ENCODE measurements at places on chromosomes 2 and 18.
A peak's percentile ranks its signal among the peaks of the same experiment; 100 is the strongest.

DNA sequence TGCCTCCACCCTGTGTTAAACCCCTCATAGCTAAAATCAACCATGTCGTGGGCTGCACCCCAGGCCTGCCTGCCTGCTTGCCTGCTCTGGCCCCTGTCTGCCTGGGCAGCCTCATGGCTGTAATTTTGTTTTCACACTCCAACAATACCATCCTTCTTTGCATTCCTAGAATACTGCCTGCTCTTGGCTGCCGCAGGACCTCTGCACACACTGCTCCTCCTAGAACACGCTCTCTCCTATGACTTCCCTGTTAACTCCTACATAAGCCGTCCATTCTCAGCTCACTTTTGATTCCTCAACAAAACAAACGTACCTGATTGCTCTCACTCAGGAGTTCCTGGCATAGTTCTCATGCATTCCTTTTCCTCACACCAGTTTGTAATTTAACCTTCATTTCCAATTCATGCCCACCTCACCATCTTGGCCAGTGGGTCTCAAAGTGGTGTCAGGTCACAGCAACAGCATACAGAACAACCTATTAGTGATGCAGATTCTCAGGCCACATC lies 2.5 kb downstream of the UXS1 start:
- no peak for DNase-seq

DNA sequence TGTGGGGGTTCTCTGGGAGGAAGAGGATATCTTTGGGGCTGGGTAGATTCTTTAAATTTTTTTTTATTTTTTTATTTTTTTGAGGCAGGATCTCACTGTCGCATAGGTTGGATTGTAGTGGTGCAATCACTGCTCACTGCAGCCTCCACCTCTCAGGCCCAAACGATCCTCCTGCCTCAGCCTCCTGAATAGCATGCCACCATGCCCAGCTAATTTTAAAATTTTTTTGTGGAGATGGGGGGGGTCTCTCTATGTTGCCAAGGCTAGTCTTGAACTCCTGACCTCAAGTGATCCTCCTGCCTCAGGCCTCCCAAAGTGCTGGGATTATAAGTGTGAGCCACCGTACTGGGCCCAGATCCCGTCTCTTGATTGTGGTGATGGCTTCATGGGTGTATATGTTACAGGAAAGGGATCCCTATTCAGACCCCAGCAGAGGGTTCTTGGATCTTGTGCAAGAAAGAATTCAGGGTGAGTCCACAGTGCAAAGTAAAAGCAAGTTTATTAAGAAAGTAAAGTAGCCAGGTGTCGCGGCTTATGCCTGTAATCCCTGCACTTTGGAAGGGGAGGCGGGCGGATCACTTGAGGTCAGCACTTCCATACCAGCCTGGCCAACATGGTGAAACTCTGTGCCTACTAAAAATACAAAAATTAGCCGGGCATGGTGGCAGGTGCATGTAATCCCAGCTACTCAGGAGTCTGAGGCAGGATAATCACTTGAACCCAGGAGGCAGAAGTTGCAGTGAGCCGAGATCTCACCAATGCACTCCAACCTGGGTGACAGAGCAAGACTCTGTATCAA lies 2.0 kb upstream of the C2orf68 start:
- no peak for DNase-seq

DNA sequence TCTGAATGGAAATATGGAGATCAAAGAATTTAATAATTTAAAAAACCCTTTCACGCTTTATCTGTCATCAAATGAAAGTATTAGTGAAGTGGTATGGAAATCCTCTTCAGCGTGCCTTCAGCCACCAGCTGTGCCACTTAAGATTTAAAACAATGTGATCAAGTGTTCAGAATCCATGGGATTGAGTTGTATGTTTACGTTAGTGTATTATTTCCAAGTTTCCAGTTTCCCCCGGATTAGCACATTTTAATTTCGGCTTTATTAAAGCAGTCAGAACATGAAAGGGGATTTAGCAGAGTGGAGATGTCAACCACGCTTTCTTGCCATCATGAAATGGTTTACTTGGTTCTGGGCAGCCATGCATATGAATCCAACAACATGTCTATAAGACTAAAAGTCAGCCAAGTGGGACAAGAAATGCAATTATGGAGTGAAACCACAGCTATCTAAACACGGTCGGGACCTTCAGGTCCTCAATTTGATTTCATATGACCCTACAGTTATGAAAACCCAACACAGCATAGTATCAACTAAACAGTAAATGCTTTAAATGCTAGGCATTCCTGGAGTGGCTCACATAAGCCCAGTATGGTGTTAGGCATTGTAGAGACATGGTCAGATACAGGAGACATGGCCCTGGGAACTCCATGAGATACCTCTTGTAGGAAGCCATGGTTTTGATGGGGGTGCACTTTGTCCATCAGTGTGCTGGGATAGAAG lies 224.9 kb upstream of the EPAS1 start:
- DNase-seq, result no peak

GRCh38 chr2:72414137-72414760 lies 266.6 kb upstream of the CYP26B1 start:
- DNase-seq, result no peak

GRCh38 chr18:79753391-79753851 lies 44.3 kb upstream of the KCNG2 start:
- DNase-seq, result no peak

DNA sequence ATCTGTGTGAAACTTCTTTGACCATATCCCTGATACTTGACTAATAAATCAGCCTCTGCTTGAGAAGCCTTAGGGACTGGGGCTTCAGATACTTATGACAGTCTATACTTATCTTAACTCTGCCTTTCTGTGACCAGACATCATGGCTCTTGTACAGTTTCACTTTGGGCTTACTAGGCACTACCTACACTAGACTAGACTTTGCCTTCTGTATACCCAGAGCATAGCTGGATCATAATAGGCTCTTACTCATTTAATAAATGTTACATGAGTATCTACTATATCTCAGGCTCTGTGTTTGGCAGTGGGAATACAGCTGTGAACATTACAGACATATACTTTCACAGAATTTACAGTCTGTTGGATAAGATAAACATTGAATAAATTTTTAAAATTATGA lies 9.0 kb downstream of the UGP2 start:
- DNase-seq, result no peak

- DNase-seq, result no peak
Measured at GRCh38 chr2:125526093-125526492, 1129.9 kb upstream of the GYPC start.

DNA sequence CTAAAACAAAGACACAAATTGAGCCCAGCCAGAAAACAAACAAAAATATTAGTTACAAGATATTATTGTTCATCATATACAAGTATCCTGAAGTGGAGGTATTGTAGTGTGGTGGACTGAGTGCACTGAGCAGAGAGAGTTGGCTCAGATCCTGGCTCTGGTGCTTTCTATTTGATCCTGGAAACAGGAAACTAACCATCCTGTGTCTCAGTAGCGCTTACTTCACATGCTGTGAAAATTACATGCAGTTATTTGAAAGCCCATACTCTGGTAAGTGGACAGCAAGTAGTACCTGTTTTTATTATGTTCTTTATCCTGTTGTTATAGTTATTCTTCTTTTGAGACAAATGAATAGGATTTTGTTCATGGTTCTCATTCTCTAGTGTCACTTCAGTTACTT lies 84.3 kb upstream of the CRIM1 start:
- no peak for DNase-seq

DNA sequence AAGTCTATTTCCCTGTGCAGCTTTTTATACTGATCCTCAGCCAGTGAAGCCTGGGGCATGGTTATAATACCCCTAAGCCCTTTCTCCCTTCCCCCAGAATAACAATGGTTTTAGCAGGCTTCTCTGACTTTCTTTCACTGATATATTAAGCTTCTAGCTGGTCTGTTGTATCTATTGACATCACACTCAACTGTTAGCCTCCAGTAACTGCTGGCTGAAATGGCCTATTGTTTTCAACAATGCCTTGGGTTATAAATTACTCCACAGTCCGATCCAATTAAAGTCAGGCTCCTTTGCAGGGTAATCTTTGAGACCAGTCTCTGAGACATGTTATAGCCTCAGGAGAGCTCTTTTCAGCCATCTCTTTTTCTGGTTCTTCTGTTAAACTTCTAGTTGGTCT lies 2.9 kb upstream of the SLC9A4 start:
- DNase-seq, result no peak

GRCh38 chr2:216877085-216877484 lies 17.2 kb upstream of the TNP1 start:
- no peak for DNase-seq

GRCh38 chr2:190805126-190805525 lies 75.5 kb upstream of the GLS start:
- no peak for DNase-seq

- DNase-seq, result no peak
Measured at GRCh38 chr18:74083557-74083952, 64.1 kb downstream of the FBXO15 start.

- DNase-seq, result no peak
Measured at GRCh38 chr2:182971820-182972547, 66.3 kb downstream of the NCKAP1 start.

GRCh38 chr18:26468931-26469340 lies 79.4 kb downstream of the KCTD1 start:
- DNase-seq, result no peak

DNA sequence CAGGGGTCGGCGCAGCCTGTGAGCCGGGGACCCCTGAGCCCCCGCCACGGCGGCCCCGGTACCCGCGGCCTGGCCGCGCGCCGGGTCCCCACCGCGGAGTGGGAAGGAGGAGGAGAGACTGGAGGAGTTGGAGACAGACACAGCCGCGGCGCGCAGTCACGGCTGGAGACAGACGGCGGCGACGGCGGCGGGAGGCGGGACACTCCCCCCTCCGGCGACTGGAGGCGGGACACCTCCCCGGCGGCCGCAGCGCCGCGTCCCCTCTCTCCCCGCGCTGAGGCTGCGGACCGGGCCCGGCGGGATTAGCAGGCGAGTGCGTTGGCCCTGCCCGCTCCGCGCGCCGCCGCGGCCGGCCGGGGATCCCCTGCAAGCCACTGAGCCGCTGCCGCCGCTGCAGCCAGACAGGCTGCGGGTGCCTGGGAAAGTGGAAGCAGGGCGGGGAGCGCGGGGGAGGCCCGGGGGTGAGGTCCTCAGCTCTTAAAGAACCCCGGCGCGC lies 1.0 kb upstream of the LDLRAD4 start:
- DNase-seq, result no peak

DNA sequence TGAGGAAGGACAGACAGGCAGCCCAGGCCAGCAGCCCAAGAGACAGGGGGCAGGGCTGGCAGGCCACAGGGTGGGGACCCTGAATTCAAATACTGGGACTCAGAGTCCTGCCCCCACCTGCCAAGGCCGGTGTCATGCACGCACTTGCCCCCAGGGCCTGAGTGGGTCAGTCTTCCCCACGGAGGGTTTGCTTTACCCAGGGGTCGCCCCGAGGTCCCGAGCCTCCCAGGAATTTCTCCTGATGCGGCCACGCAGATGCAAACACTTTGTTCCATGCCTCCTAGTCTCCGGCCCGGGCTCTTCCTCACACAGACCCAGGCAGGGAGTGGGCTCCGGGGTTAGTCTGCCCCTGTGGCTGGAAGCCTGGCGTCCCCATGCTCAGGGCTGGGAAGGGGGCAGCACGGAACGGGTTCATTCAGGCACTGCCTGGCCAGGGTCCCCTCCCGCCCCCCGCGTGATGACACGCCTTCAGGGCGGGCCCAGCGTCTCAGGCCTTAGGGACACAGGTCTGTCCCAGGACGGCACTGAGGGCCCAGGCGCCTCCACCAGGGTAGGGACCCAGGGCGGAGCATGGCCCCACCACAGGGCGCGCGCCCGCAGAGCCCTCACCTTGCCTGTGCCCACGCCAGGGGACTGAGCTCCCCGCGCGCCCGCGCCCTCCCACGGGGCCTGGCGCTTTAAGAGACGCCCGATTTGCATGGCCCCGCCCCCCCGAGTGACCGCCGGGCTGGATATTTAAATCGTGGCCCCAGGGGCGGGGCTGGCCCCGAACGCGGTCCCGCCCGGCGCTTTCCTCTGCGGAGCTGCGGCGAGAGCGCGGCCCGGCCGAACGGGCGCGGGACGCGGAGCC lies at the start of gene SNED1:
Gene SNED1, plus strand, starts transcription at position 763 of the 850 bp plus-strand sequence. CDS start 220 bp downstream, outside the sequence.
- peak; percentile 39 for DNase-seq

DNA sequence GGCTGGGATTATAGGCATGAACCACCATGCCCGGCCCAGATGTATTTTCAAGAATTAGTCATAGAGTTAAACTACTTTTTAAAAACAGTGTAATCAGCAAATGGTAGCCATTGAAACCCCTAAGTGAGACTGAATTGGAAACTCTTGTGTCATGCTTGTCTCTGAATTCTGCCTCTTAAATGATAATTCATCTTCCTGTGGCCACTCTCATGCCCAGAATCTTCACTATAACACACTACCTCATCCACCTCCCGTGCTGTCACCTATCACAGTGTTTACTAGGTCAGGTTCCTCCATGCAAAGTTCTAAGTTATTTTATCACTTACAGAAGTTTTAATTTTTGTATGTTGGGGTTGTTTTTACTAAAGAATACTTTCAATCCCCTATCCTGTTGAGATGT lies 197.5 kb downstream of the PHLPP1 start:
- no peak for DNase-seq

- no peak for DNase-seq
Measured at GRCh38 chr18:7616661-7617060, 49.5 kb downstream of the PTPRM start.

DNA sequence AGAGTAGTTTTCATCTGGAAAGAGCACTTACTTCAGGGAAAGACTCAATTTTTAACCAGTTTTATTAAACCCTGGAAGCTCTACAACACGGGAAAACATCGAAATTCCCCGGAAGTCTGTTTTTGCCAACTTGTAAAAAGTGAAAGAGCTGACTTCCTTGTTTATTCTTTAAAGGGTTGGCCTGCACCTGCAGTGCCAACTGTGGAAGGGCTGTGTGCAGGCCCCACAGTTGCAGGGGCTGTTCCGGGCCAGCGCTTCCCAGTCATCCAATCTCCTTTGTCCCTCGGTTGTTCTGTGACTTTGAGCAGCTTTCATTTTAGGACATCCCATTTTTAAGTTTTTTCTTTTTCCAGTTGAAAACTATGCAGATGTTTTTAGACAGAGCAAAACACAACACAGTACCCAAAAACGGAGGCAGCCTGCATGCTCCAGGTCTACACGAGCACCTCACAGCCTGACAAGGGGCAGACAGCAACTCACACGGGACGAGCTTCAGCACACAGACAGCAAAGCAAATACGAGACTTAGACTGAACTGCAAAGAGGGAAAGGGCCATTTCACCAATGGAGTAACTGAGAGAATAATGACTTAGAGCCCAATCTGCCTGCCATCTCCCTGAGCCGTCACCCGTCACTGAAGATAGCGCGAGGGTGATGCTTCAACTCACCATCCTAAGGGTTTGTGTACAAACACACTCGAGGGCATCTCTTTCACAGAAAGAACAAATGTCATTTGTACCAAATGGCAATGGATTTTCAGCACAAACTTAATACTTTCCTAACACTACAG lies 70.6 kb downstream of the EMILIN2 start:
- DNase-seq, result no peak

GRCh38 chr2:188645986-188646385 lies 328.2 kb upstream of the COL3A1 start:
- no peak for DNase-seq

GRCh38 chr2:3160751-3161330 lies 216.8 kb downstream of the EIPR1 start:
- no peak for DNase-seq

Data from activated CD8-positive, alpha-beta memory T cell treated with anti-CD3 and anti-CD28 coated beads for 4 hours (primary cell).